Activated naive CD4-positive, alpha-beta T cell treated with anti-CD3 and anti-CD28 coated beads for 36 hours (primary cell): ENCODE measurements at places on chromosomes 12 and 14. TPM values are rescaled to one million over a fixed set of nuclear protein-coding genes. Genes with fewer than 3 reads are reported as not detected.
A peak's percentile ranks its signal among the peaks of the same experiment; 100 is the strongest.

DNA sequence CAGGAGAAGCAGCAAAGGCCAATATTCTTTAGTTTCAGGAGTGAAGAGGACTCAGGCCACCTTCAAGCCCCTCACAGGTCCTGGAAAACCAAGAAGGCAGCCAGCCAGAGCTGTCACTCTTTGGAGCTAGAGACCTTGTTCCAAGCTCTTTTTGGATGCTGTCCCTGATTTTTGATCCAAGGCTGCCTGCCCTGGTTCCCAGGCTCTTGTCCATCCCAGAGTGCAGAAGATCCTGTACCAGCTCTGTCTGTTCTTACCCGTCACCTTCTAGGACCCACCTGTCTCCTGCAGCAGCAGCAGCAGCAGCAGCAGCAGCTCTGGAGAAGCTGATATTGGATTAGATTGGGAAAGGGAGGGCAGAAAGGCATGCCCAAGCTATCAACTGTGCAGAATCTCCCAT, 157.1 kb upstream of the NEDD1 start:
- H3K27me3 ChIP-seq, result no peaks in the 10 kb centered on the region
- H3K4me1 ChIP-seq, result no peaks in the 10 kb centered on the region
- no peak overlapping the region for H3K4me3 ChIP-seq

GRCh38 chr12:121918679-121919038, 267 bp downstream of the CFAP251 start:
- H3K27ac ChIP-seq, result no peak overlapping the region
- peak overlapping the region; percentile 69 for H3K4me3 ChIP-seq
- DNase-seq, result no peak
- no peaks in the 10 kb centered on the region for H3K27me3 ChIP-seq
- peaks cover 8% of the 10 kb centered on the region for H3K36me3 ChIP-seq

DNA sequence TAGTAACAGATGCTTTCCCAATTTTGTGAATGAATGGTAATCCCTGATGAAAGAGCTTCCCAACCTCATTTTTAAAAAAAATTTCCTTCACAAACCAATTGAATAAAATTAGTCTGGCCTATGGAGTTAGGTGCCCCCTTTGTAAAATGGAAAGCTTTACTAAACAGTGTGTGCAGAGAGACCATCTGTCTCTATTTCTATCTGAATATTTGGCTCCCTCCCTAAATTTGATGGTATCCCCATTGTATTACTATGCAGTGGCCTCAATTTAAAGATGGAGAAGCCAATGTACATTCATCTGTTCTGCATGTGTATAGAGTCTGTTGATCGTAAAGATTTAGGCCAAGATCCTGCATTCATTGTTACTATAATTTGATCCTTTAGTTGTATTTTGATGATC, 397.7 kb upstream of the RGS6 start:
- DNase-seq, result no peak
- peaks cover 7% of the 10 kb centered on the region for H3K4me1 ChIP-seq
- peaks cover 14% of the 10 kb centered on the region for H3K36me3 ChIP-seq
- no peak overlapping the region for H3K27ac ChIP-seq
- H3K4me3 ChIP-seq, result no peak overlapping the region

Gene IRF2BPL
- total RNA-seq, result 35.2 TPM

Gene ERG28
- total RNA-seq, result 25.7 TPM

Gene NAA30
- 12.3 TPM for total RNA-seq

Gene TEAD4
- total RNA-seq, result 3.7 TPM

Gene SLCO1B1
- not detected for total RNA-seq

- no peaks in the 10 kb centered on the region for H3K27me3 ChIP-seq
- H3K4me3 ChIP-seq, result no peak overlapping the region
Observed at GRCh38 chr12:8120072-8120713, 3.2 kb upstream of the CLEC4A start.
